CD4-positive, alpha-beta T cell treated with Interleukin-6 at 100 ng/mL for 8 hours (primary cell): ENCODE measurements at places on chromosomes 12 and 14.

GRCh38 chr12:68454892-68455291 is 122.7 kb upstream of the MDM1 start:
- DNase-seq = no peak

- DNase-seq = no peak
Measured at GRCh38 chr12:6435961-6436715, 8.6 kb upstream of the CD27 start.

DNA sequence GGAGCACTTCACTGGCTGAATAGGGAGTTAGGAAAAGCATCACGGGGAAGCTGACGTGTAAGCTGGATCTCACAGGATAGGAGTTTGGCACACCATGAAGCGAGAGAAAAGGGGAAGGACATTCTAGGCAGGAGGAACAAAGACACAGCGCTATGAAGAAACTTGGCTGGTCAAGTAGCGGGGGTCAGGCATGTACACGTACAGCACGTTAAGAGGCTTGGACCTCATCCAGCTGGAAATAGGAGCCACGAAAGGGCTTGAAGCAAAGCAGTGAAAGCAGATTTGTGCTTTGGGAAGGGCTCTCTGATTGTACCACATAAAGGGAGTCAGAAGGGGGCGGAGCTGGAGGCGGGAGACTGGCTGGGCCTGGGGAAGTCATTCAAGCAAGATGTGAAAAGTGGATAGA is 19.6 kb upstream of the GALNT8 start:
- no peak for DNase-seq

DNA sequence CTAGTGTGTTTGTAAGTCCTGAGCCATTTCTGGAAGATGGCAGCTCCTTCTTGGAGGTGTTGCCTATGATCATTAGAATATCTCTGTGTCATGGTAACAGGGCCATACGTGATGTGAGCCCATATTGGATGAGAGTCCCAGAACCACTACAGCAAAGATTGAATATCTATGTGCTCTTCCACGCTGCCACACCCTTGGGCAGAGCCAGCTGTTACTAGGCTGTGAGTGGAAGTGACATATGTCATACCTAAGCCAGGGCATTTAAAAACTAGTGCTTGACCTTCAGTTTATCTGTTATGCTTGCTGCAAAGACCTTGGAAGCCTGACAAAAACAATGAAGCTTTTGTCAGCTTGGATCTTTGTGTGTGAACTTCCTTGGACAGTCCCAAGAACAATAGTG is 495.1 kb upstream of the CCDC196 start:
- DNase-seq = no peak

DNA sequence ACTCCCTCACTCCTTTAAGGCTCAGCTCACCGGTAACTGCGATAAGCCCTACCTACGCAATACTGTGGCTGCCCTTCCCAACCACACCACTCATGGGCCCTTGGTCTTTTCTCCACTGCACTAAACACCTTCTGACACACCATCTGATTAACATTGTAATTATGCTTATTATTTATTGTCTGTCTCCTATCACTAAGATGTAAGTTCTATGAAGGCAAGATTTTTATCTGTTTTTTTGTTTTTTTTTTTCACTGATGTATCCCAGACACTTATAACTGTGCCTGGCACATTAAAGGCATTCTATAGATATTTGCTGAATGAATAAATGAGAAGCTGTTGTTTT is 34.2 kb upstream of the PYGL start:
- DNase-seq = no peak

GRCh38 chr14:24837280-24838046 is 203.5 kb upstream of the GZMB start:
- no peak for DNase-seq

DNA sequence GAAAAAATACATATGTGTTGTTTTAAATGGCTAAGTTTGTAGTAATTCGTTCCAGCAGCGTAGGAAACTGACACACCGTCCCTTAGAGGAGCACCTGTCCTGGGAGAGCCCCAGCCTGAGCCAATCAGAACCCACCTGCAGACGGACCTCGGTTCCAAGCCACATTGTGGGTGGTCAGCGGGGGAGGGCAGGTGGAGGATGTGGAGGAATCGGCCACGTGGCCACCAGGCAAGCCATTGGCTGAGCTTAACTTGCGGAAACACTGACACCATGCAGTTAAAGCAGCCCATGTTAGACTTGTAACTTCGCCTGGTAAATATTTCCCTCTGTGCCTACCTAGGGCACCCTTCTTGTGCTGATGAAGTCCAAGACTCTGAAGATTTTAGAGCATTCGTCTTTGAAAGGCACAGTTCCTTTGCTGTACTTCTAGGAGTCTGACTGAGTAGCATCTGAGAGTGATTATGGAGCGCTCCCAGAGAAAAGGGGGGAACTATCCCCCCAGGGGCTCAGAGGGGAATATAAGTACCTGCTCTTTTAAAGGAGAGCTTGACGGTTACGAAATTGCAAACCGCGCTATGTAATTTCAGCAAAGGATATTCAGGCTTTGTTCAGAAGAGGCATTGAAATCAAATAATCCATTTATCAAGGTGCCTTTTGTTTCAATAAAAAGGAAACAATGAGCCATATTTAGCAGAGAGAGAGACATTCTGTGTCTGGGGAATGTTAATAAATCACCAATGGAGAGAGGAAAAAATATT is 135.7 kb downstream of the TMEM132C start:
- no peak for DNase-seq

GRCh38 chr12:47433876-47434275 is 272.0 kb downstream of the RPAP3 start:
- DNase-seq = no peak

DNA sequence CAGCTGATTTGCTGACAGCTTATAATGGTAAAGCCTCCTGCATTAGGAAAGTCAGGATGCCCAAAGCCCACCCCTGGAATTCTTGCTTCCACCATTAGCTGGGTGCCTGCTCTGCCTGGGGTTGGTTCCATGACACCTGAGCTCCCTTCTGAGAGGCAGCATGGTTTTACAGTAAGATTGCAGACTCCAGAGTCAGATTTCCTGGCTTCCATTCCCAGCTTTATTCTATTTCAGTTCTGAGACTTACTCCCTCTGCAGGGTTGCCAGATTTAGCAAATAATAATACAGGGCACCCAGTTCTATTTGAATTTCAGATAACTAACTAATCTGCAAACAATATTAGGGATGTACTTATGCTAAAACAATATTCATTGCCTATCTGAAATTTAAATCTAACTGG is 12.2 kb downstream of the STAB2 start:
- no peak for DNase-seq

GRCh38 chr12:76470028-76470939 is 89.3 kb downstream of the OSBPL8 start:
- peak; percentile 8 for DNase-seq

- DNase-seq = no peak
Measured at GRCh38 chr14:68226523-68226922, 406.9 kb downstream of the RAD51B start.

- no peak for DNase-seq
Measured at GRCh38 chr12:90978117-90978770, 23.3 kb upstream of the CCER1 start.

- DNase-seq = no peak
Measured at GRCh38 chr14:73231981-73232851, 5.1 kb upstream of the PAPLN start.

DNA sequence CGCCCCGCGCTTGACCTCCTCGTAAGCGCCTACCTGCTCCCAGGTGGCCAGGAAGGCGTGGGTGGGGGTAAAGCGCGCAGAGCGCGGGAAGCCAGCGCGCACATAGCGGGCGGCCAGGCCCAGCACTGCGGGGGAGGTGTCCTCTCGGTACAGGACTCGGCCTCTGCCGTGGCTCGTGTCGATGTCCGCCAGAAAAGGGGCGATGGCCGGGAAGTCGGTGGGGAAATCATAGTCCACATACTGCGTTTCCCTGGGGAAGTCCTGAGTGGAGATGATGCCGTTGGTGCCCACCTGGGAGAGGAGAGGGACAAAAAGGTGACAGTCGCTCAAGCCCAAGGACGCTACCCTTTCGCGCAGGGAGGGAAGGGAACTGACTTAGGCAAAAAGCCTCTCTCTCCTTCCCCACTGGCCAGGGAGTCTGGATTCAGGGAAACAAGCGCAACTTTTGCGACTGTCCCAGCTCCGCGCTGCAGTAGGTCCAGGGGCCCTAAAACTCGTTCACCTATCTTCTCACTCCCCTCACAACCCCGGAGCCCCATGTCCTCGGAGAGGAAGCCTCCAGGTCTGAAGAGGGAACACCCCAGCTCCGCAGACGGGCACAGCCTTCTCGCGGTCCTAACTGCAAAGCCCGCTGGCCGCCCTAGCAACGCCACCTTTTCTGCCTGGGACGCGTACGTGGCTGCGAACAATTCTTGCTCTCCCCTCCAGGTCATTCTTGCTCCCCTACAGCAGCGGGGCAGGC is 815 bp downstream of the NID2 start:
- no peak for DNase-seq

DNA sequence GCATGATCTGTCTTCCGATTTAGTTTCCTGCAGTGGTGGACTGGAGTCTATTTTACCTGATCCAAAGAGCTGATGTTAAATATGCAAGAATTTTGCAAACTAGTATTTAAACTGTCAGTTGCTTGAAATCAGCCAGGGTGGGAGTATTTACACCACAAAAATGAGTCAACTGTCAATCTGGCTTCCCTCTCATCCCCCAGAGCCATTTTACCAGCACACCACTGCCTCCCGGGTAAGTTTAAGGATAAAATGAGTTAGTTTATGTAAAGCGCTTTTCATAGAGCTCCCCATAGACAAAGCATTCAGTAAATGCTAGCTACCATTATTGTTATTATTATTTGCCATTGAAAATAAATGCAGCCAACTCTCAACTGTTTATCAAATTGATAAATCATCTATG is 106.3 kb upstream of the FRMD6 start:
- no peak for DNase-seq

DNA sequence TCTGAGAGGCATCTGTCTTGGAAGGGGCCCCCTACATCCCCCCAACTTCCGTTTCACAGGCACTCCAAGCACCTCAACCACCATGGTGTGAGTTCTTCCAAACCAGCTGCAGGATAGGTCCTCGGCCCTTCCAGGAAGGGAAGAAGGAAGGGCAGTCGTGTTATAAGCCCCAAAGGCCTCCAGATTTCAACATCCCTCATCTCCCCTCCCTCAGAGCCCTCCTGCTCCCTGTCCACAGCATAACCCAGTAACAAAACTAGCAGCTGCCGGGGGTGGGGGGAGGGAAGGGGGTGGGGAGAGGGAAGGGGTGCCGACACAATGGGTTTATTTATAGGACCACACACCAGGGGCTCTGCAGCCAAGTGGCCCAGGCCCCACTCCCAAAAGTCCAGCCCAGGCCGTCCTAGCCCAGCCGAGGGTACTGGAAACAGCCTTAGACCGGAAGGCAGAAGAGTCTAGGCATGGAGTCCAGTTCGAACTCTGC is 18.3 kb downstream of the NCKAP5L start:
- no peak for DNase-seq

DNA sequence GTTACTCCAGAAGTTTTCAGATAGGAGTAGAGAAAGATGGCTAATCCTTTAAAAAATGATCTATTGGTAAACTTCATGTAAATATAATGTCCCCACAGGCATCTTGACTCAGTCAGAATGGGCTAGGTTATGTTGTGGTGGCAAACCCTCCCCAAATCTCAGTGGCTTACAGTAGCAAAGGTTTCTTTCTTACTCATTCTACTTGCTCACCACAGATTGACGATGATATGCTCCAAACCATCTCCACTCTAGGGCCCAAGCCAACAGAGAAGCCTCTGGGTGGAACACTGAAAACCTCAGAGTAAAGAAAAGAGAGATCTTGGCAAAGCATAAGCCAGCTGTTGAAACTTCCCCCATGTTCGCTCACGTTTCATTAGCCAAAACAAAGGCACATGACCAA is 146.4 kb downstream of the EMP1 start:
- no peak for DNase-seq

- no peak for DNase-seq
Measured at GRCh38 chr12:119014368-119014767, 33.0 kb downstream of the SRRM4 start.

DNA sequence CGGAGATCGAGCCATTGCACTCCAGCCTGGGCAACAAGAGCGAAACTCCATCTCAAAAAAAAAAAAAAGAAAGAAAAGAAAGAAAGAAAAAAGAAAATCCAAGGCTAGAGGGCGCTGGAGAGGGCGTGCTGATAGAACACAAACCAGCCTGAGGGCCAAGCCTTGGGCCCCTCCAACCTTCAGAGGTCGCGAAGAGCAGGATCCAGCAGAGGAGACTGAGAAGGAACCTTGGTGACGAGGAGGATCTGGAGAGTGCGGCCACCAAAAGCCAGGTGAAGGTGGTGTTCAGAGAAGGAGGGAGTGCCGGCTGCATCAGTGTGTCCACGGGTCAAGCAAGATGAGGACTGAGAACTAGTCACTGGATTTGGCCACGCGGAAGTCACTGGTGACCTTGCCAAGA is 4.1 kb upstream of the DYNC1H1 start:
- DNase-seq = no peak

DNA sequence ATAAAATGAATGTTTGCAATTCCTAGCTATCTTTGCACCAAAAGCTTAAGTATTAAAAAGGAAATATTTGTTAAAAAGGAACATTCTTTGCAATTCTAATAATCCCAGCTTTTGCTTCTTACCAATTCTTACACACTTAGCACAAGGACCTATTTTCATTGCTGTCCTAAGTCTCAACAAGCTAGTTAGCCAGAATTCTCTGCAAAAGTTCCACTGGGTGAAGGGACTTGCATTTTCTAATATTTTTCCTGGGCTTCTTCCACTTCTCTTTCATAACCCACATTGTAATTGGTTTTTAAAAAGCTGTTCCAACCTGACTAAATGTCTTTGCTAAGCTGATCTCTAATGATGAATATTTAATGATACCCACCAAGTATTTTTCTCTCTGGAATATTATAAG is 307.7 kb upstream of the DIO2 start:
- no peak for DNase-seq

DNA sequence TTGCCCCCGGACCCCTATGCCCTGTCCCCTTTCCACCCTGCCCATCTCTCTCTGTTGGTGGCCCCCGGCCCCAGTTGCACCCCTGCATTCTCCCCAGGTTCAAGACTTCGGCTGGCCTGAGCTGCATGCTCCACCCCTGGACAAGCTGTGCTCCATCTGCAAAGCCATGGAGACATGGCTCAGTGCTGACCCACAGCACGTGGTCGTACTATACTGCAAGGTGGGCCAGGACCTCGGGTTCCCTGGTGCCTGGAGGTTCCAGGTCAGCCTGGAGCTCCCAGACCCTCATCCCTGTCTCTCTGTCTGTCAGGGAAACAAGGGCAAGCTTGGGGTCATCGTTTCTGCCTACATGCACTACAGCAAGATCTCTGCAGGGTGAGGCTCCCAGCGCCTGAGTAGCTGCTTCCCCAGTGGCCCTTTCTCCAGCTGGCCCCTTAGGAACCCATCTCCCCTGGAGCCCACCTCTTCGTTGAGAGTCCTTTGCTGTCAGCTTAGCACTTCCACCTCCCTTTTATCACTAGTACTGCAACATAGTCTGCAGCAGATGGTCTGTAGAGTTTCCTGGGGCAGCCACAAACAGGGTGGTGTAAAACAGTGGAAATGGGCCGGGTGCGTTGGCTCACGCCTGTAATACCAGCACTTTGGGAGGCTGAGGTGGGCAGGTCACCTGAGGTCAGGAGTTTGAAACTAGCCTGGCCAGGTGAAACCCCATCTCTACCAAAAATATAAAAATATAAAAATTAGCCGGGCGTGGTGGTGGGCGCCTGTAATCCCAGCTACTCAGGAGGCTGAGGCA is 5.8 kb downstream of the TNS2 start:
- no peak for DNase-seq
